Activated CD4-positive, alpha-beta T cell treated with anti-CD3 and anti-CD28 coated beads for 48 hours (primary cell): ENCODE measurements at places on chromosomes 2 and 18.

- DNase-seq = no peak
These were observed 90.9 kb downstream of the GPD2 start for GRCh38 chr2:156526950-156527636.

GRCh38 chr2:50878251-50878650 lies 153.7 kb downstream of the NRXN1 start:
- no peak for DNase-seq

DNA sequence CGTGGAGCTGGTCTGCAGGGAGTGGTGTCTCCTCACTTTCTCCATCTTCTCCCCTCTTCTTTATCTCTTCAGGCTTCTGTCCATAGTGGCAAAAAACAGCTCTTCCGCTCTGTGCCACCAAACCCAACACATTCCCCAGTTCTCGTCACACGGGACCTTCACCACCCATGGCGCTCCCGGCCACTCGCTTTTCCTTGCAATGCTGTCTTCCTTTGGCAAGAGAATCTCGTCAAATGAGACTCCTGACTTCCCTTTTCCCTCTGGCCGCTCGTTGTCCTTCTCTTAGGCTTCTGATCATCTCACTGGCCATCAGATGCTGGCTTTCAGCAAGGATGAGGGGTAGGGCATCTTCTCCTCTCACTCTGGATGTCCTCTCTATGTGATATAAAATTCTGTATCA lies 72.9 kb downstream of the DCDC2C start:
- DNase-seq = no peak

DNA sequence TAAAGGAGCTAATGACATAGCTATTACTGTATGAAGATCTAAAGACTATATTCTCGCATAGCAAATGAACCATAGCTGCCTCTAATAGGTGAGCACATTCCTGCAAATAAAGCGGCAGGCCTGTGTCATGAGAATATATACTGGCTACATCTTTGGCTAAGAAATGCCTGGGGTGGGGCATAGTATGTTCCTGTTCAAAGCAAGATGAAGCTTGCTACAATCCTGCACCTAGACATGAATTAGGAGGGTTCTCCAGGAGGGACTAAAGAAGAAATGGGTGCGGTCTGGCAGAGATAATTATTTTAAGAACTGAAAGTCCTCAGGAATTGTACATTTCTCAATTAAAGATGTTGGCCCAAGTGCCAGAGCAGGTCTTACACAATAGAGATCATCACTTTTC lies 46.8 kb upstream of the PLA2R1 start:
- no peak for DNase-seq

DNA sequence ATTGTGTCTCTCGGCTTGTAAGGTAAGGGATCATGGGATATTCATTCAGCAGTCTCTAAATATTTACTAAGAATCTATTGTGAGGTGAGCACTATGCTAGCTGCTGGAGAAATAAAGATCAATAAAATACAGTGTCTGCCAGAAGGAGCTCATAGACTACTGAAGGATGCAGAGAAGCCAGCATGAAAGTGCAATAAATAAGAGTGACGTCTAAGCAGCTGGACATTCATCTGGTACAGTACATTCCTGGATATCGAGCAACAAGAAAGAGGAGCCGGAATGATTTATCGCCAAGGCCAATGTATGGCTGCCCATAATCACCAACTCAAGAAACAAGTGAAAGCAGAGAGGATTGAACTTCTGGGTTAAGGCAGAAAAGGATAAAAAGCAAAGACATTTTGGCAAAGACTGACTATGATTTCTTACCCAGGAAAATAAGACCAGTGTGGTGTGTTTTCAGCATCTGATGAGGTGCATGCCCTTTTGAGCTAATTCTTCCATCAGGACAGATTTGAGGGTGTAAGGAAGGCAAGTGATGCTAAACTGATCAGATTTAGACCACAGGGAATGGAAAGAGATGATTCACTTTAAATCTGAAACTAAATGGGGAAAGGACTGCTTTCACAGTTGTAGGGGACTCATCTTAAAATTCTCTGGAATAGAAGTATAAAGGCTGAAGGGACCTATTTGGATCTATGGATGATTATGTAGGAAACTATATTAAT lies 18.7 kb upstream of the LMAN1 start:
- DNase-seq = no peak

DNA sequence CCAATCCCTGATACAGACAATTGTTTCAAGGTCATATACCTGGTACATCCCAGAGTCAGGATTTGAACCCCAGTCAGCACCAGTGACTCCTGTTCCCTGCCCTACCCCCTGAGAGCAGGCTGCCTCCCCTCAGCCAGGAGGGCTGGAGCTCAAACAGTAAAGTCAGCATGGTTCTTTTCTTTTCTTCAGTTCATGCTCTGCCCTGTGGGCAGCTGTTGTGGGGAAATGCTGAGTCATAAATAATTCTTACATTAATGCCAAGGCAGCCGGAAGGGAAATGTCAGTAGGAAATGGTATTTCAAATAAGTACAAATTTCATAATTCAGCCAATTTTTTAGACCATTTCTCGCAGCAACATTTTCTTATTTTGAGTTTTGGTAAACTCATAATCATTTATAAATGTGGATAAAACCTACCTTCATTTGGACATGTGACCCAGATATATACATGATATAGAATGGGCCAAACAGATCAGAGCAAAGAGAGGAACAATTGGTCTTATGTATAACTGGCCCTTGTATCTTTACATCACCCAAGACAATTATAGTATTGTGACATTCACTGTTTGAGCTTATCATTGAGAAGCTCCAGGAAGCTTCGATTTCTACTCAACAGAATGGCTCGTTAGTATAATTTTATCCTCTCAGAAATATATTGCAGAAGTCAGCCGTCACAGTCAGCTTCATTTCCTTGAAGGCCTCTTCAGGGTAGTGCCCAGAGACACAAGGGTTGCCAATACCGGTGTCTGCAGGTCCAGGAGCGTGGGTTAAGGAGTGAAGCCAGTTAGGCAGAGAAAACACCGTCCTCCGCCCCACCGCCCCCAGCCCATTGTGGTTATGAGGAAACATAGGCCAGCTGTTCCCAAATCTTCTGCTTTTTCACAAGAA lies 28.0 kb upstream of the SCYGR1 start:
- no peak for DNase-seq

- DNase-seq = no peak
These were observed 109.5 kb upstream of the SLC1A4 start for GRCh38 chr2:64879745-64880144.

DNA sequence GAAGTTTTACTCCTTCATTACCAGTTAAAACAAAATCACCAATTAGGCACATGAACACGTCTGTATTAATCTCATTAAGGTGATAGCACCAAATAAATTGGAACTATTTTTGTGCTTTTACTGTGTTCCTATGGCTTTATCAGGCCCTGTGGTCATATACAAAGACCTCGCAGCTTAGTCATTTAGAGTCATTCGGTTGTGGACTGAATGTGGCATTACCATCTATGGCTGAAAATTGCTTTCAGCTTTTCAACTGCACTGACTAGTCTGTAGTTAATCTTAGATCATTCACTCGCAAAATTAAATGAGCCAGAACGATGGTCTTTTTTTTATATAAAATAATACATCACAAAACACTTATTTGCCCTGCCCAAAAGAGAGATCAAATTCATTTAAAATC lies 601.7 kb downstream of the NR4A2 start:
- no peak for DNase-seq

GRCh38 chr2:181616715-181617114 lies 40.2 kb downstream of the CERKL start:
- DNase-seq = no peak

DNA sequence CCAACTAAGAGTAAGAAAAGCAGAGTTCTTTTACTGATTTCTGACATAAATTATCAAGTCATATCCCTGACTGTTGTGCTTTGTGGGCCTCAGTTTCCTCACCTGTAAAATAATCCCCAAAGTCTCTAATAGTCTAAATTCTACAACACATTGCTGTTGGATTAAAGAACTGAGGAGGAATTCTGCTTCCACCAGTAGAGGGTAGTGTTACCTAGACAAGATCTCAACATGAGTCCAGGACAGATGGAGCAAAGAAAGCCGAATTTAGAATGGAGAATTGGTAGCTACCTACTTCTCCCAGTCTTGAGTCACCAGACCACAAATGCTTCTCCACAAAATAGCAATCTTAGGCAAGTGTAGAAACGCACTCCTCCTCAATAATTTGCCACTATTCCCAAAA lies 462.5 kb upstream of the FSHR start:
- no peak for DNase-seq

GRCh38 chr2:78476619-78477229 lies 548.8 kb upstream of the REG3G start:
- DNase-seq = no peak

DNA sequence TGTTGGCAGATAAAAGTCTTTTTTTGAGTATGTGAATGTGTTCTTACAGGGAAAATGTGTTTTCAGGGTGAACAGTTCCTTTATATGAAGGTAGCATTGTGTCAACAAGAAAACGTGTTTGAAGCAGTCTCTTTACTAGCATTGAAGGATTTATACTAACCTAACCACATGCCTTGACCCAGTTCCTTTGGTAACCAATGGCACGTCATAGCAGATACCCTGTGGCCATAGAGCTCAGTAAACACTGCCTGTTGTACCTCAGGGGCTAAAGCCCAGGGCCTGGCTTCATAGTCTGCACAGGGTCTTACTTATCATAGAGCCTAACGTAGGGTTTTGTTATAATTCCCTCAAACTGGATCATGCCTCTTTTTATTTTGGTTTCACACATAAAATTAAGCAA lies 32.1 kb upstream of the NFU1 start:
- no peak for DNase-seq
